Stimulated activated CD8-positive, alpha-beta memory T cell treated with anti-CD3 and anti-CD28 coated beads, Interleukin-12 subunit alpha, Interleukin-12 subunit beta, amount 100 ng/mL, for 4 hours (primary cell): ENCODE measurements at places on chromosomes 5 and 9.

DNA sequence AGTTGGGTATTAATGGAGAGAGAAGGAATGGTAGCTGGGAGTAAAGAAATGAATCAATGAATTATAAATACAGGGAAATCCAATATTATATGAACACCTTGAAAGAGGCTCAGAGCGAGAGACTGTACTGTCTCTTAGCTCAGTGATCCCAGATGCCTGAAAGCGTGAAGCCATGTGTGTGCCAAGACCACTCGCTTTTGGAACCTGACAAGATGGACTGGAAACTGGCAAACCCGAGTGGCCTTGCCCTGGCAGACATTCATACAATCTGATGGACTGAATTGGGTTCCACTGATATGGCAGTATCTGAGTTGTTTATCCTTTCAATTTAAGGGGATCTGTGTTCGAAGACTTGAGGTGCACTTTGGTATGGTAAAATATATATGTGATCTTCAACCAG, 170.3 kb downstream of the ERCC6L2 start:
- DNase-seq: no peak

DNA sequence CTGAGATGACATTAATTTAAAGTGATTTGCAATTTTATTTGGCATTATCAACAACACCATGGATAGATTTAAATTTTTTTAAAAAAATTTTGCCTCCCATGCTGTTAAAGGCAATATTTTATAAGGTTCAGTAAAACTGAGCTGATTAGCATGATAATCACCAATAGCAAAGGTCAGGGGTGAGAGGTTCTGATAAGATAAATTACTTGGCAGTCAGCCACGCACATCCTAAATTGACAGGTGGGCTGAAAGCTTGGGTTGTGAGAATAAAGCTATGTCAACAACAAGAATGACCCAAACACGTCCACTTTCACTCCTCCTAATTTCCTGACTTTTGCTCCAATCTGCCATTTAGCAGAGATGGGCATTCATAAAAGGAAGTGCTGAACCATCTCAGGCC, 127.1 kb downstream of the LHFPL2 start:
- DNase-seq: no peak

DNA sequence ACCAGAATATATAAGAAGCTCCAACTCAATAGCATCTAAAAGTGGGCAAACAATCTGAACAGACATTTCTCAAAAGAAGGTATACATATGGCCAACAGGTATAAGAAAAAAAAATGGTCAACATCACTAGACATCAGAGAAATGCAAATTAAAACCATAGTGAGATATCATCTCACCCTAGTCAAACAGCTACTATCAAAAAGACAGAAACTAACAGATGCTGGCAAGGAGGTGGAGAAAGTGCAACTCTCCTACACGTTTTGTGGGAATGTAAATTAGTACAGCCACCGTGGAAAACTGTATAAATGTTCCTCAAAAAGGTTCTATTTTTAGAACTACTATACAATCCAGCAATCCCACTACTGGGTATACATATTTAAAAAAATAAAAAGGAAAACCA, 199.9 kb upstream of the SMC2 start:
- no peak for DNase-seq

DNA sequence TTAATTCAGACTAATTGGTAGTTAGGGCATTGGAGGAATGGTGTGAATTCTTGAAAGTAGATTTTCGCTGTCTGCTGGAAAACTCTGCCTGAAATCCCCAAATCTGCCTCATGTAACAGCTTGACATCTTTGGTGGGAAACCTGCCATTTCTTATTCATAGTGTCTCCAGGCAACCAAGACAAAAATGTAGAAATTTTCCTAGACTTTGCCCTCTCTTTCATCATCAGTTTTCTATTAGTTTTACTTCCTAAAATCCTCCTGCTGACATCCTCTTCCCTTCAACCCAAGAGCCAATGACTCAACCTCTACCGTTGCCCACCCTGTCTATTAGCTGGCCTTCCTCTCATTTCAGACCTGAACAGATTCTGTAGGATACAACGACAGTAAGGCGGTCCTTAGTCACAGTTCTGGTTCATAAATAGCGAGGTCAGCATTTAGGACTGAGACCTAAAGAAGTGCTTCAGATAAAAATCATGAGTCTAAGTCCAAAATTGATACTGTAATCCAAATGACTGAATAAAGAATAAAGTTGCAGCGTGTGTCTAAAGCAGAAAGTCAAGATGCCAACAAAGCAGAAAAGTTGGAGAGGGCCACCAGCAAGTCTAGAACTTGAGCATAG, 133.9 kb downstream of the MUSK start:
- DNase-seq: no peak

DNA sequence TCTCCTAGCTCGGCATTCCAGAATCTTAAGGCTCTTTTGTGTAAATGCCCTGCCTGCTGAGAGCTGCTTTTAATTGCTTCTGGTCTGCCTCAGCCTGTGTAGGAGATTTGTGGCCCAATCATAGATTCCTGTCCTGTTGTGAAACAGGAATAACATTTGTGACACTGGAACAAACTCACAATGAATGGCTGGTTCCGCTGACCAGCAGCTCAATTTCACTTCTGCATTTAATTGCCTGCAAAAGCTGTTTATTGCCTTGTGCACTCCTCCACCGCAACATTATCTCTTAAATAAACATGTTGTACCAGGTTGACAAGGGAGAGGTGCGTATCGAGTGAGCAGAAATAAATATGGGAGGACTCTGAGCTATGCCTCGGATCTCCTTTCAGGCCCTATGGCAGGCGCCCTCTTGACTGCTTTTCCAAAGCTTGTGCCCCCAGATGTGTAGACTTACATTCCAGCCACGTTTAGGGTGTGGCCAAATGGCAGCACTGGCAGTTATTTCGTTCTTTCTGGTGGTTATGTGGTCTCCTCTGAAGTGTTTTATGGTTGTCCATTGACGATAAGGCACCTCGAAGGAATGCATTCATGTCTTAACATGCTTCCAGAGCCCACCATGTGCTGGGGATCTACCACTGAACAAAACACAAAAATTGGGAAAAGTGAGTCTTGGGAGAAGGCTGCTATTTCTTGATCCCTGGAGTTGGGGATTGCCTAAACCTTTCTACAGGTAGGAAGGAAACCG, 58.1 kb downstream of the DMRT1 start:
- DNase-seq: no peak

DNA sequence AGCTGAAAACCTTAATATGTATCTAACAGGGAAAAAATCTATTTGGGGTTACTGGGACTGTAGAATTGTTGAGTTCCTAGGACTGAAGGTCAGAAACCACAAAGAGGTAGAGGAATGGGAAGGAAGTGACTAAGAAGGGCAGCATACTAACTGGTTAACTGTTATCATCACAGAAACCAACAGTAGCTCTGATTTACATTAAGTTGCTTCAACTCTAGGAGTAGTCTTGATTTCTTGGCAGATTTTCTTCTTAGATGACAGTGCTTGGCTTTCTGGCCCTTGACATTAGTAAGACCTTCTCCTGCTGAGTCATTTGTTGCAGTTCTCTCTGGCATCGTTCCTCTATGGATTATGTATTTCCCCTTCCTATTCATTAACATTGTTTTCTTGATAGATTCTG, 116.1 kb upstream of the RASA1 start:
- DNase-seq: no peak

DNA sequence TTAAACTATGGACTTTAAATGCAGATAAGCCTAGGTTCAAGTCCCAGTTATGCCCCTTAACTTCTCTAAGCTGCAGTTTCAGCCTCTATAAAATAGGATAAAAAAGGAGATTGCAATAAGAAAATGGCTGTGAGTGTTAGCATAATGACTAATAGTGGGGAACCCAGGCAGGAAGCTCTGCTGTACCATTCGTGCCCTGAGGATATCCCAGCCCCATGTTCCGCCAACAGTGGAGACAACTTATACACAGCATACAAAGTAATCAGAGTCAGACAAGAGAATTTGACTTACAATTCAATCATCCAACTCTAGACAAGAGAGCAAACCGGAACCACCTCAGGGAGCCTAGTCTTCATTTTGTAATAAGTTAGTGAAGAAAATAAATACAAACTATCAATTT, 141.5 kb upstream of the FSTL4 start:
- no peak for DNase-seq

GRCh38 chr9:5002811-5003210, 17.7 kb downstream of the JAK2 start:
- DNase-seq: no peak

- DNase-seq: no peak
Measured at GRCh38 chr9:82783045-82783444, 279.9 kb downstream of the RASEF start.

DNA sequence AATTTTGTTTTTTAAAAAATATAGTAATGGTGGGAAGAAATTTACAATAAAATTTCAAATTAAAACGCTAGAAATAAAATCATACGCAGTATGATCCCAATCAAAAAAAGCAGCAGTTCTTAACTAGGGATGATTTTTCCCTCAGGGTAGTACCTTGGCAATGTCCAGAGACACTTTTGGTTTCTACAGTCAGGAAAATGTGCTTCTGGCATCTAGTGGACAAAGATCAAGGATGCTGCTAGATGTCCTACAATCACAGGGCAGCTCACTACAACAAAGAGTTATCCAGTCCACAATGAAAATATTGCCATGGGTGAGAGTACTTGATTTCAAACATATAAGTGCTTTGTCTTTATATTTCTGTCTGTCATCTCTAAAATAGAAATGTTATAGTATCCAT, 400.2 kb upstream of the SGCD start:
- DNase-seq: no peak

DNA sequence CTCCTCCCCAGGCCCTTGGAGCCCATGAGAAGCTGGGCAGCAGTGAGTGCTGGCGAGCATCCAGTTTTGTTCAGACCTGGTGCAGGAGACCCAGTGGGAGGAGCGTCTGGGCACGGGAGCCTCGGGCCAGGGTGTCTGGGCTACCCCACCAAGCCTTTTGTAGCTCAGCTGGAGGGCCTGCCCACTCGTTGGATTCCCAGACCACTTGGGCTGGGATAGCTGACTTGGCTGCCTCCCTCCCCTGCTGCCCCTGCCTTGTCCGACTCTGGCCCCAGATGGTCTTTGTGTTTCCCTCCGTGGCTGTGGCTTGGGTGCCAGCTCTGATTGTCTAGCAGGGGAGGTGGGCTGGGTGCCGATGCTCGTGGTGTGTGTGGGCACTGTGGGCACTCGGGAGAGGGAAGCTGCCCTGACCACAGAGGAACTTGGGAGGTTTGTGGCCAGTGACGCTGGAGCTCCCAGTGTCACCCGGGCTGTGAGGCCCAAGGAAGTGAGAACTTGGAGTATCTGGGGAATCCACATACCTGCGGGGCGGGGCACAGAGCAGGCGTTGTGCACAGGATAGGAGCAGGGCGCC, 47.3 kb downstream of the WNK2 start:
- no peak for DNase-seq

DNA sequence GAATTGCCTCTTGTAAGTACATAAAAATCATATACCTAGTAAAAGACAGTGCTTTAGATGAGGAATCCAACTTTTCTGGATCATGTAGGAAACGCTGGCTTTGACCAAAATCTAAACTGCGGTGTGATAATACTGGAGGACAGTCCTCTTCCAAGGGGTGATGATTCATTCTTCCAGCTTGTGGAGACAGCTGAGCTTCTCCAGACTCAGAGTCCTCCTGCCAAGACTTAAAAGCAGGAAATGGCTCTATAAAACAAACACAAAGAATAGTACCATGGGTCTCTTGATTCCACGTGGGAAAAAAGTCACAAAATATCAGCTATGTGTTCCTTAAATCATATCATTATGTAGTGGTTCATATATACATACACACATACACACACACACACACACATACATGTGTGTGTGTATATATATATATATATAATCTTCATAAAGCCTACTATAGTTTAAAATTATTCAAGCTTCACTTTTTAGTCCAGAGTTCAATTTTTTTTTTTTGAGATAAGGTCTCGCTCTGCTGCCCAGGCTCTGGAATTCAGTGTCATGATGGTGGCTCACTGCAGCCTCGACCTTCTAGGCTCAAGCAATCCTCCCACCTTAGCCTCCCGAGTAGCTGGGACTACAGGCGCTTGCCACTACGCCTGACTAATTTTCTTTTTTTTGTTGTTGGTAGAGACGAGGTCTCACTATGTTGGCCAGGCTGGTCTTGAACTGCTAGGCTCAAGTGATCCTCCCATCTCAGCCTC, 65.0 kb downstream of the PKD2L2 start:
- no peak for DNase-seq

DNA sequence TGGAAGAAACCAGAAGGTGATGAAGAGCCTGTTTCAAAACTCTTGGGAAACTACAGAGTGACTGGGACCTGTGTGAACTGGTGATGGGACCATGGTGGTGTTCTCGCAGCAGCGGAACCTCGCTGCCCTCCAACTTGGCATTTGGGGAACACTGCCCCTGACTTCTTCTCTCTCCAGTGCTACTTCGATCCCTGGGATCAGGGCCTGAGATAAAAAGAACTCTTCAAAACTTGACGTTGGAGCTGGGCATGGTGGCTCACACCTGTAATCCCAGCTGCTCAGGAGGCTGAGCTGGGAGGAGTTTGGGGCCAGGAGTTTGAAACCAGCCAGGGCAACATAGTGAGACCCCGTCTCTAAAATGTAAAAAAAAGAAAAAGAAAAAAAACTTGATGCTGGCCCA, 18.1 kb downstream of the PITX1 start:
- DNase-seq: no peak

DNA sequence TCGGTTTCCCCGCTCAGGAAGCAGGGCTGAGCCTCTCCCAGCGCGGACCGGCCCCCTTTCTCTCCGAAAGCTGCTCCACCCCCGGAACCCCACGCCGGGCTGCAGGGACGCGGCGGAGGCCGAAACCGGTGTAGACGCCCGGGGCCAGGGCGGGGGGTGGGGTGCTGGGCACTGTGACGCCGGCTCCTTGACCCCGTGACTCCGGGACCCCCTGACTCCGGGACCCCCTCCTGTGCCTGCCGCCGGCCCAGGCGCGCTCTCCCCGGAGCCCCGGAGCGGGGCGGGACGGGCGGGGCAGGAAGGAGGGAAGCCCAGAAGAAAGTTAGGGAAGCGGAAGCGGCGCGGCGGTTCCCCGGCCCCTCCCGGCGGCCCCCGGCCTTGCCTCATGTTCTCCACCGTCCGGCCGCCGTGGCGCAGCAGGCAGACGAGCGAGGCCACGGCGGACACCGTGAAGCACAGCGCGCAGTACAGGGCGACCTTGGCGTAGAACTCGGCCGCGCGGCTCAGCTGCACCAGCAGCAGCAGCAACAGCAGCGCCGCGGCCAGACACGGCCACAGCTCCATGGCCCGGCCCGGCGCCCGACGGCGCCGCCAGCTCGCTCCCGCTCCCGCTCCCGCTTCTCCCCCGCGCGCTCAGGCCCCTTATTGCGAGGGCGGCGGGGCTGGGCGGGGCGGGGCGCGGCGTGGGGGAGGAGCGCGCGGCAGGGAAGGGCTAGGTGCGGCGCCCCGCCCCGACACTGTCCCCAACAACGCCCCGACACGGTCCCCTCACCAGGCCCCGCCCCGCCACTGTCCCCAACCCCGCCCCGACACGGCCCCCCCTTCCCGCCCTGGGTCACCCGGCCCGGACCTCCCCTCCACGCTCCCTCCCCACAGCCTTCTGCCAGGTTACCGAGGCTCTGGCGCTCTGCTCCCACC, at the start of gene AGPAT2:
Gene AGPAT2 (minus strand): TSS at position 664 of the 918 bp plus-strand sequence. CDS start 100 bp downstream, at position 564.
- peak; percentile 45 for DNase-seq

GRCh38 chr9:13140843-13141592, 138.5 kb downstream of the MPDZ start:
- DNase-seq: no peak

GRCh38 chr9:91751922-91752321, 198.1 kb downstream of the ROR2 start:
- no peak for DNase-seq
